ENCODE measurements at places on chromosomes 7 and 10.

DNA sequence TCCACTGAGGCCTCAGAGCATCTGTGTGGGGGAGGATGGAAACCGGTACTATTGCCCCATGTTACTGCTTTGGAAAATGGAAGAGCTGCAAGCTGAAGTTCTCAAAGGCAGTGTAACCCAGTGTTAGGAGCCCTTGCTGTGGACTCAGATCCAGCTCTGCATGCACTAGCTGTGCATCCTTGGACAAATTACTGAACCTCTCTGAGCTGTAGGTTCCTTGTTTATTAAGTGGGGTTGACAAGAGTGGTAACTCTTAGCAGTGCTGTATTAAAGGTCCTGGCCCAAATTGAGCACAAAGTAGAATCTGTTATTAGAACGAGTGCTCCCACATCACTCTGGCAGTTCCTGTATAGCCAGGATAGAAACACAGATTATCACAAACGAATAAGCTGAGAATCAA is 234.2 kb downstream of the USP6NL start:
- no peak for DNase-seq

DNA sequence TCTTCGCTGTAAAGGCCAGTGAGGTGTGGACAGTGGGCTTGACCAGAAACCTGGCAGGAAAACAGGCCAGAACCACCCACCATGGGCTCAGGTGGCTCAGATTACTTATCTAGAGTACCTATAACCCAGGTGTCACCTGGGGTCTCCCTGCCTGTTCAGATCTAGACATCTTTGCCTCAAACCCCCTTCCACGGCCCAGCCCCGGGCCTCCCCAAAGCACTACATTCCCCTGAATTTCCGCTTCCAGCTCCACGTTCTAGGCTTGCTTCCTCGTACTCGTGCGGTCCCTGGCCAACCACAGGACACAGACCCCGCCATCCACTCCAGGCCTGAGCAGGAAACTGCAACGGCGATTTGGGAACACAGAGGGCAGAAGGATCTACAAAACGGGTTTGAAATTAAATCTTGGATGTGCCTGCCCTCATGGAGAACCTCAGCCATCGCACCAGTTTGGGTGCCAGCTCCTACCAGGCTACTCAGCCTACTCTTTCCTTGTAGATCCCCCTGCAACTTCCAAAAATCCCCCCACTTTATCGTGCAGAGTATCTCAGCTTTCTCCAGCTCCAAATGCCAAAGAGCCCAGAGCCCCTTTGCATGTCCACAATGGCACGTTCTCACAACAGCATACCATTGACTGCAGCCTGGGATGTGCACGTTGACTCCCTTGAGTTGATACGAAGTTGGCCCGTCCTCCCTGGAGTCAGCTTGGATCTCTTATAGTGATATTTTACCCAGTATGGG is 62.7 kb upstream of the CACUL1 start:
- no peak for DNase-seq

GRCh38 chr10:8049865-8050555 is 4.5 kb upstream of the GATA3 start:
- DNase-seq, result no peak

DNA sequence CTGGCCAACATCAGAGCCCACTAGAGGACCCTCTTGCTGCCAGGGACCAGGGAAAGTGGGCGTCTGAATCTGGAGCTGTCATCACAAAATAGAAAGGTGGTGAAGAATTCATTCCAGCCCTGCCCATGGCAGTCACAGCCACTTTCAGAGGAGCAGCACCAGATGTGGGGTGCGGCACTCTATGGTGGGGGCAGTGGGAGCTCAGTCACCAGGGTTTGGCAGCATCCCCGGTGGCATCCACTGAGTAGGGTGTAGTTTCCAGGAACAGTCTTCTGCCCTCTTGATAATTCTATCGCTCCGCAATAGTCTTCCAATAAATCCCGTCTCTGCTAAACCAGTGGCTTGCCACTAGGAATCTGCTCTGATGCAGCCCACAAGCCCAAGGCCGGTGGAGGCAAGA is 108.5 kb upstream of the TCF7L2 start:
- DNase-seq, result no peak

- DNase-seq, result no peak
Measured at GRCh38 chr7:33706771-33707200, 198.6 kb upstream of the BMPER start.

- peak; percentile 81 for DNase-seq
Measured at GRCh38 chr10:119652361-119652730, 1.2 kb downstream of the BAG3 start.

- no peak for DNase-seq
Measured at GRCh38 chr10:95394161-95394880, 103.5 kb upstream of the PDLIM1 start.

DNA sequence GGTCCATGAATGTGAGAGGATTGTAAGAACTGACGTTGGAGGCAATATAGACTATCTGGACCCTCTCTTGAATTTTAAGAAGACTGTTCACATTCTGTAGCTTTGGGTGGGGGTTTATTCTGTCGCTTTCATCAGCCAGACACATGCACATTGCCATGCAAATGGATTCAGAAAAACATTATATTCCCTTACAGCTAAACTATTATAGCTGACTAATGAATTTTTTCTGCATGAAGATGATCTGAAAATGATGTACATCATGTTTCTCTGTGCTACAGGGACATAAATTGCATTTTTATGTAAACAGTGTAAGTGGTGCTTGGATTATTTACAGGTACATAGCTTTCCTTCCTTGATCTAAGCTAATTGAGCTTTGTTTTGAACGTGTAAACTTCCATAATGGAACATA is 1.5 kb downstream of the MET start:
- no peak for DNase-seq

- DNase-seq, result no peak
Measured at GRCh38 chr10:93566435-93567276, at the start of gene FFAR4. FFAR4 (plus strand) TSS chr10:93566665; CDS start chr10:93566721, 56 bp downstream.

DNA sequence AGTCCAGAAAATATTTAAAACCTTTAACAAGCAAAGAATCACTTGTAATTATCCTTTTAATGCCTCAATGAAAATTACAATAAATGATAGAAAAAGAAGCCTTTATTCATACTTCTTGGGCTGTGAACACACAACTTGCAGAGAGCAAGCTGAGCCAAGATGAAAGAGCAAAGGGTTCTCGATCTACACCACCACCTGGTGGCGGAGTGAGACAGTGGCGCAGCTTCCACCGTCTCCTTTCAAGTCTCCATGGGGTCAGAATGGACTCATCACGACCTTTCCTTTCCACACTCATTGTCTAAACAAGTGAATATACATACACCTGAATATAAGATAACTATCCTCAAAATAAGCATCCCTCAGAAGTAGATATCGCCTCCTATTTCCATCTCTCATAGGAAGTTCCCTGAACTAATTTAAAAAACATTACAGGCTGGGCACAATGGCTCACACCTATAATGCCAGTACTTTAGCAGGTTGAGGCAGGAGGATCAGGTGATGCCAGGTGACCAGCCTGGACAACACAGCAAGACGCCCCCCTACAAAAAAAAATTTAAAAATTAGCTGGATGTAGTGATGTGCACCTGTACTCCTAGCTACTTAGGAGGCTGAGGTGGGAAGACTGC is 40.7 kb downstream of the ATE1 start:
- DNase-seq, result peak; percentile 60
